ENCODE measurements at places on chromosomes 2 and 18.

DNA sequence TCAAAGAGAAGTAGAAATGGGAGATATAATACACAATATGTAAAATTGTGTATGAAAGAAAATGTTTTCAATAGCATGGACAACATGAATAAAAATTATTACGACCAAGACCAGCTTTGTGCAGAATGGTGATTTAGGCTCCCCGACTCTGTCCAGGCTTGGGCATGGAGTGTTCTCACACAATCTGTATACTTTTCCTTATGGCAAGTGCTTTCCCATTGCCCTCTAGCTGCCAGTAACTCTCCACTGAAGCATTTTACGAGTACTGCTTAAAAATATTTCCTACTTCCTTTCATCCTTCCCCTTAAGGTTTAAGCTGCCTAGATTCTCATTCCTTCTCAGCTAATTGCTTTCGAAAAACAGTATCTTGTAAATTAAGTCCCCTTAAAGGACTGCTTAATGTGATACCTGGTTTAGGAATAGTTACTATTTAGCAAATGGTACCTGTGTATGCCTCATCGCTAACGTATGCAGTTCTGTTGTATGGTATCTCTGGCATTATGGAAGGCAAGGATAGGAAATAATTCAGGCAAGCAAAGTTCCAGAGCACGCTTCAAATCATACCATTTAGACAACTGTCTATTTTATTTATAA, 714.6 kb downstream of the ERBB4 start:
- DNase-seq = no peak

DNA sequence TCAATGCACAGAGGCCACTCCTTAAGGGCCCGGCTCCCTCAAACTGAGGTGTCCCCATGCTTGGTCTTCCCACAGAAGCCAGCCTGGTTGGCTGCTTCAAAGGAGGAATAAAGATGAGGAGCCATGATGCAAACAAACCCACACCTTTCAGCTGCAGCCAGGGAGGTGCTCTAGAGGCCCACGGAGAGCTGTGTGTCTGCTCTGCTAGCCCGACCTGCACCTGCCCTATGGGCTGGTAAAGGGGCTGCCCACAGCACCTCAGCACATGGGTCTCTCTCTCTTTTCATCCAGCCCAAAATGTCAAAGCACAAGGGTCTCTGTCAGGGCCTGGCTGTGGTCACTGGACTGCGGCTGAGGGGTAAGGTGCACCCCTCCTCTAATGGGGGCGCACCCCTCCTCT, 132.1 kb downstream of the MSH2 start:
- no peak for DNase-seq

- DNase-seq = no peak
Measured at GRCh38 chr2:239288951-239289511, 111.8 kb downstream of the HDAC4 start.

DNA sequence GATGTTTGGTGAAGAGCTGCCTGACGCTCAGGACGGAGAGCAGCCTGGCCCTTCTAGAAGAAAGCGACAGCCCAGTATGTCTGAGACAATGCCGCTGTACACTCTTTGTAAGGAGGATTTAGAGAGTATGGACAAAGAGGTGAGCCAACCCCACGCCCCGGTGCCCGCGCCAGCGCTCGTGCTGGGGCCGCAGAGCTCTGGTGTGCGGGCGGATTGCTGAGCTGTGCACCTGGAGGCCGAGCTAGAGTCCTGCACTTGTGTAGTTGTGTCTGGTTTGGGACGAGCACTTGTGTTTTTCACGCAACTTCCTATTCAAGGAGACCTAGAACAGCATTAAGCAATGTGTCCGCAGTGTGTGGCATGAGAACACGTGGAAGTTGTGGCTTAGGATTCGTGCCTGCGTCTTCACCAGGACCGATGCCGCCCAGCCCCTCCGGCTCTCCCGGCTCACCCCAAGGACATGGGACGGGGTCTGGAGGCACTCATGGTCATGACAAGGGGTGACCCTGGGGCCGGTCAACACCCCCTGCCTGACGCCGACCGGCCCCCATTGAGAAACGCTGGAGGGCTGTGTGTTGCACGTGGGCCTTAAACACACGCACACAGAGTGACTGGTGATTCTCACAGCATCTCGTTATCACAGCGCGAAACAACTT, 49.5 kb downstream of the CTDP1 start:
- no peak for DNase-seq

GRCh38 chr2:224640679-224641078, 55.5 kb upstream of the CUL3 start:
- DNase-seq = no peak

DNA sequence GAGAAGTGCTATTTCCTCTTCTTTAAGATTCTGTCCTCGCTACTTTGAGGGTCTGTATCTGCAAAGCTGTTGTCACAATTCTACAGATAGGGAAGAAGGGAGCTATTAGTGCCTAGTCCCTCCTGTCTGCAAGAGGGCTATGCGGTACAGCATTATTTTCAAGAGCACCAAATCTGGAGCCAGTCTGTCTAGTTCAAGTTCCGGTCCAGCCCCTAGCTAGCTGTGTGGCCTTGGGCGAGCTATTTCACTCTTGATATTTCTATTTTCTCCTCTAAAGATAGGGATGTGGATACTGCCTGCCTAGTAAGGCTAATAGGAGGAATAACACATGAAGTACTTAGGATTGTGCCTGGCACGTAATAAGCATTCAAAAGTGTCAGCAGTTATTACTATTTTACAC, 272.4 kb downstream of the KCNE4 start:
- DNase-seq = no peak

GRCh38 chr18:45724601-45725000, 620 bp downstream of the SLC14A1 start:
- no peak for DNase-seq
